Foreskin fibroblast (primary cell): ENCODE measurements at places on chromosomes 5 and 9.

DNA sequence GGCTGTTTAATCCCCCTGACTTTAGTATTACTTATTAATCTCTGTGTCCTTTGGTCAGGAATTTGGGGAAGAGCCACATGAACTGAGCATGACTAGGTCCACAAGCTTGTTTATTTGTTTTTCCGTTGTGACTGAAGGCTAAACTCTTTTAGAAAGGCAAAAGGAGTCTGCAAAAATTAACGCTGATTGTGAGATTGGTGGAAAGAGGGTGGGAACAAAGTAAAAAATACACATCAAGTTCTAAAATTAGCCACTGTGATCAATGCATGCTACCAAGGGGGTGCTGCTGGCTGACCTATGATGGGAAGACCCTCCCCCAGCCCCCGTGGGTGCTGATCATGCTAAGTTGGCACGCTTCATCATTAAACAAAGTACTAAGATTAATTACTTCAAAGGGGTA, 356.8 kb downstream of the ADGRV1 start:
- DNase-seq: no peak

DNA sequence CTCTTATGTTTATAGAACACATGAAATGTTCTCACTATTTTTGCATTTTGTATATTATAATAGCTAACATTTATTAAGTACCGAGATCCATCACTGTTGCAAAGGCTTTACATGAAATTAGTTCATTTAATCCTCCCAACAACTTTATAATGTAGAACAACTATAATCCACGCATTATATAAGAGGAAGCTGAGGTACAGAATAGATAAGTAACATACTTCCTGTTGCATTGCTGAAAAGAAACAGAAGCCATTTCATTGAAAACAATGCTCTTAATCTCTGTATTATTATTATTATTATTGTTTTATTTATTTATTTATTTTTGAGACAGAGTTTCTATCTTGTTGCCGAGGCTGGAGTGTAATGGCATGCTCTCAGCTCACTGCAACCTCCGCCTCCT, 7.9 kb upstream of the INSYN2B start:
- no peak for DNase-seq

DNA sequence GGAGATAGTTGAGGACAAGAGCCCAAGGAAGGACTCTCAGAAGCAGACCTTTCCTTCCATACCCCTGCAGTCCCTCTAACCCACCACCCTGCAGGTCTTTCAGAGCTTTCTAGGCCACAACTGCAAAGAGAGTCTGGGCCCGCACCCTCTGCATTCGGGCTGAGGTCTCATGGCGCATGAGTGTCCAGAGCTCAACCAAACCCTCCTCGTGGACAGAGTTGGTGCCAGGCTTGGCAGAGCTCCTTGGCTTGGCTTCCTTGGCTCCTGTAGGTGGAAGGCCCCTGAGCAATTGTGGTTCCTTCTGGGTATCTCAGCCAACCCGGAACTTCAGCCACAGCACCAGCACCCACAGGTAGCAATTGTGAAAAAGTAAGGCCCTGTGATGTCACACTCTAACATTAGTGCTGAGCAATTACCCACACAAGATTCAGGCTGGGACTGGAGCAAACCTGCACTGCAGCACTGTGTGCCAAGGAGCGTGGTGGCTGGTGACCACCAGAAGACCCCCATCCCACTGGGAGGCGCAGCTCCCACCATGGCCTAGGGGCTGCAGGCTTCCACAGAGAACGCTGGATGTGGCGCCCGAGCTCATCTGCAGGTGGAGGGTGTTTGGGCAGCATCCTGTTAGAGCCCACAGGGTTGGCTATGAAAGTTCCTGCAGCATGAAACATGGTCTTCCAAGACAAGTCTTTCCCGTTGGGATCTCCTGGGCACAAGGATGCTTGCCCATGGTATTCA, 38.8 kb downstream of the FOXI1 start:
- no peak for DNase-seq

GRCh38 chr5:98163796-98164493, 609.5 kb upstream of the RGMB start:
- no peak for DNase-seq

DNA sequence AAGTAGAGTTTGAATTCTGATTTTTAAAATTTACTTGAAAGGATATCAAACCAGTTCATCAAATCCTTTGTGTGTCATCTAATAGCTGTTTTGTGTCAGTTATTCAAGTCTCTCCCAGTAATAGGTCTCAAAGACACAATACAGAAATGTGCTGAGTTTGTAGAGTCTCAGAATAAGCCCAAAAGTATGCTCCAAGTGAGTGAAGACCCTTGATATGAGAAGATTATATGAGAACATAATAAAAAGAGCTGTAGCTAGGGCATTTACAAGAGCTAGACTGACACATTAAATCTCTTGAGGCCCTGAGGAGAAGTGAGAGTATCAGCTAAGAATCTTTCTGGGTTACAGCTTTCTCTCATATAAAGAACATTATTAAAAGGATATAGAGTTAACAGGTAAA, 721.0 kb upstream of the ARRDC3 start:
- no peak for DNase-seq

GRCh38 chr5:109584986-109585599, 104.6 kb upstream of the MAN2A1 start:
- no peak for DNase-seq

GRCh38 chr9:105295986-105296385, 51.5 kb downstream of the SLC44A1 start:
- no peak for DNase-seq

- no peak for DNase-seq
Measured at GRCh38 chr9:76037587-76038225, 147.2 kb downstream of the PCSK5 start.

DNA sequence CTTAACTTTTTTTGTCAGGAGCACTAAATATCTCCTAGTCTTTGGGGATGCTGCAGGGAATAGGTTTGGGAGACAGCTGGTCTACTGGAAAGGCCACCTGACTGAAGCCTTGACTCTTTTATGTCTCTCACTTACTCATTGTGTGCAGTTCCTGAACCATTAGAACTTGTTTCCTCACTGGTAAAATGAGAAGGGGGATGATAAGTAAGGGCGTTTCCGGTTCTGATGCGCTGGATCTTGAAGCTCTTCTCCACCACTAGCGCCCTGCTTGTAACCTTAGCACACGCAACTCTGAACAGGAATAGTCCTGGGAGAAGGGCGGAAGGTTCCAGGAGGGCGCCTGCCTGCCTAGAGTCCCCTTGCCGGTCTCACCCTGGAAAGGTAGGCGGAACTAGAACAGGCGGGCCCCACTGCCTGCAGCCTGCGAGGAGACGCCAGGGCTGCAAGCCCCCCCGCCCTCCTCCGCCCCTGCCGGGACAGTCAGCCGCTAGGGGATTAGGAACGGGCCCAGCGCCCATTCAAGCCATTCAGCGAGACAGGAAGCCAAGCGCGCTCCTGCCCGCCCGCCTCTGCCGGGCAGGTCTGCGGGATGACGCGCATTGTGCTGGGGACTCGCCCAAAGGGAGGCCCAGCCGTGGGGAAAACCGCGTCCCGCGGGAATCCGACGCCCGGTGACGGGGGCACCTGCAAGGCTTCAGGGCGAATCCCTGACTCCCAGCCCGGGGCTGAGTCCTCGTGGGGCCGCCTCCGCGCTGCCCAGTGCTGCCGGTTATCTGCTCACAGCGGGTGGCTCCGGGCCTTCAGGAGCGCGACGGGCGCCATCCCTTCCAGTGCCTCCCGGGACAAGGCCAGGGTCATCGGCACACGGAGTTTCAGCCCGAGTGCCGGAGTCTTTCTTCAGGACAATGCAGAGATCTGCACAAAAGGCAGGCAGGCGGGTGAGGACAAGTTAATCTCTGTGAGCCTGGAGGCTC, 44.0 kb upstream of the XPA start:
- DNase-seq: peak; percentile 68

DNA sequence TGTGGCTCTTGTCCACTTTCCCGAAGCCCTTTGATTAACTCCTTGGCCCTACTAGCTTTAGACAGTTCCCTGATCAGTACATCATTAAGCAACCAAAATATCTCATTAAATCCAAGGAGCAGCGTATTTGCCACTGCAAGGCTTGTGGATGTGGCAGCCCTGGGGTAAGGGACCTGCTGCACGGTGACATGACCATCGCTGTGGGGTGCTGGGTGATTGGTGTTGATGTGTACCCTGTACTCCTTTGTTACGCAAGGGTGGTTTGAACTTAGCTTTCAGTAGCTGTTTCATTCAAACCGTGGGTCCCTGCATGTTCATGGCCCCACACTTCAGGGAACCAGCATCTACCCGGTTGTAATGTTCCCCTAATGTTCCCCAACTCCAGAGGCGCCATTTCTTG, 41.0 kb downstream of the OTULIN start:
- no peak for DNase-seq

DNA sequence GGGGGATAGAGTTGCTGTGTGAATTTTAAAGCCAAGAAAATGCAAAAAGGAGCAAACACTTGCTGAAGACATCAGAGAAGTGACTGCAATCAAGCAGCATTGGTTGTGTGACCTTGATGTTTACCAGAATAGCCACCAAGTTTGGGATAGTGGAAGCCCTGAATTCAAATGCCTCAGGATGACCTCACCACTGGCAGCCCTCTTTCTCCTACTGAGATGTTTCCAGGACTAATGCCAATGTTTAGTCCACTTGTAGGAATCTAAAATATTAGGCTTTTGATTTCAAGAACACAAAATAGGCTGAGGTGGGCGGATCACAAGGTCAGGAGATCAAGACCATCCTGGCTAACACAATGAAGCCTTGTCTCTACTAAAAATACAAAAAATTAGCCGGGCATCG, 112.2 kb upstream of the NUDT12 start:
- DNase-seq: no peak

GRCh38 chr5:160268121-160268520, 38.8 kb downstream of the FABP6 start:
- DNase-seq: no peak

GRCh38 chr5:5751987-5752386, 329.5 kb downstream of the ICE1 start:
- no peak for DNase-seq

DNA sequence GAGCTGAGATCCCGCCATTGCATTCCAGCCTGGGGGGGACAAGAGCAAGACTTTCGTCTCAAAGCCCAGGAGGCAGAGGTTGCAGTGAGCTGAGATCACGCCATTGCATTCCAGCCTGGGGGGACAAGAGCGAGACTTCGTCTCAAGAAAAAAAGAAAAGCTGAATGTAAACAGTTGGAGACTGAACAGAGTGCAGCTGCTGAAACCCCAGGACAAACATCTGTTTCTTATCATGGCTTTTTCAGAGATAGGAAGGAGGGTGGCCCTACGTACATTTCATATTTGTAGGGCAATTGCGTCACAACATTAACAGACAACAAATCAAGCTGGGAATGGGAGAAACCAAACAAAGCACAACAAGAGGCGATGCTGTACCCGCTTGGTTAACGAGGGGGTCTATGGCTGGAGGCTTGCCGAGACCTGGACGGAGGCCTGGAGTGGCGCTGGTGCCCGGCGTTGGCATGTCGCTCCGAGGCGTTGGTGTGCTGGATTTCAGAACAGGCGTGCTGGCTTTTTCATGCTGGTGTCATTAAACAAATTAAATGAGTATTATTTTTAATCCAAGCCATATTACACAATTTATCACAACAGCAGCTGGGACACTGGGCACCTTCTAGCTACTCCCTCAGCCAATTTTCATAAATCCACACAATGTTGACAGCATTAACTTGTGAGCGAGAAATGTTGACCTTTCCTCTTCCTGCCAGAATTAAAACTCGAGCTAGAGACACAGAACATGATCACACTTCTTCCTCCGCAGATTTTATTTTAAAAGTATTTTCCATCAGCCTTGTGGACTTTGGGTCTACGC, 76.1 kb downstream of the TLE1 start:
- peak; percentile 92 for DNase-seq

DNA sequence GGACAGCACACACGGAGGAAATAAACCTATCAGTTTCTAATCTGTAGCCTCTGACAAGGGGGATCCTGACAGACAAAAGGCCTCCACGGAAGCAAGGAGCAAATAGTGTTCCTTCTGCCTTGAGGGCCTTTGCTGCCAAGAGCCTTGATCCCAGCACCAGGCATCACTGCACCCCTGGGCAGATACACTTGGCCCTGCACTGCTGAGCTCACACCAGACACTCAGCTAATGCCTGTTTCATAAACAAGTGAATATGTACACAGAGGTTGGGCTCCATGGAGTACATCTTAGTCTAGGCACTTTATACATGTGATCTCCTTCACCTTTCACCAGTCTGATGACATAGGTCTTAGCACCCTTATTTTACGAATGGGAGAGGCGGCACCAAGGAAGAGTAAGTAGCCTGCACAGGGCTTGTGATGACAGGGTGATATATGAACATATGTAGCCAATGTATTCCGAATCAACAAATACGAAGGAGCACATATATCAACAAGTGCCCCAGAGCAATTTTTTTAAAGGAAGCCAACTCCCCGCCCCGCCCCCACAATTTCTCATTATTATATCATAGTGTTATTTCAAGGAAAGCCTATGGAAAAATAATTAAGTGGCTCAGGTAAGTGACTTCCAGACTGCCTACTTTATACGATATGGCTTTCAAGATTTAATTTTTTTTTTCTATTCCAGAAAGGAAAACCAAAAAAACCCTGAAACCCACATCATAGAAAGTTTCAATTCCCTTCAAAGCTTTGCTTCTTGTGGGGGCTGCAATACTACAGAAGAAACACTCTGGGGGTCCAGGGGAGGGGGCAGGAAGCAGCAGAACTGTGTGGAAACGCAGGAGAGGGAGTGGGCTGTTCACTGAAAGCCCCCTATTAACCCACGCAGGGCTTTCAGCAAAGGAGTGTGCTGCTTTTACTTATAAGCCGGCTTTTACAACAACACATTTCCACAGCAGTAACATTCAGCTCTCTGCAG, 32.0 kb downstream of the CDC14B start:
- no peak for DNase-seq

DNA sequence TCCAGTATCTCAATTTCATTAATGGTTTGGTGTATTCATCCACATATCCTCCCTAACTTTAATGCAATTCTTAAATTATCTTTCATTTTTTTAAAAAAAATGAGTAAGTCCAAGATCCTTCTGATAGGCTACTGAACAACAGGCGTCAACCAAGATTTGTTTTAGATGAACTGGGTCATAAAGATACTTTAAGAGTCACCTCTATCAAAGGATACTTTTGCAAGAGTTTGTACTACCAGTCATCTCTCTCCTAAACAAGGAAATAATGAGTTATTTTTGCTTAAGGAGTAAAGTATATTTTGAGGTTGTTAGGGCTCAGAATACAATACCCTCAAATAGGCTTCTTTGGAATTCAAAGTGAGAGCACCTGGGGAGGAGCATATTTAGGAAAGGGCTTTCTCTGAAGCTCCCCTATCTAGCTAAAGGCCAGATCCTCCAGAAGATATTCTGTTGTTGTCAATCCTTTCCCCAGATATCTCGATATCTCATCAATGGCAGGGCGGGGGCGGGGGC, 25.8 kb downstream of the HAVCR1 start:
- no peak for DNase-seq

GRCh38 chr5:10580531-10581423, 16.9 kb downstream of the ANKRD33B start:
- no peak for DNase-seq

GRCh38 chr5:33840927-33841547, 50.8 kb downstream of the ADAMTS12 start:
- DNase-seq: no peak

DNA sequence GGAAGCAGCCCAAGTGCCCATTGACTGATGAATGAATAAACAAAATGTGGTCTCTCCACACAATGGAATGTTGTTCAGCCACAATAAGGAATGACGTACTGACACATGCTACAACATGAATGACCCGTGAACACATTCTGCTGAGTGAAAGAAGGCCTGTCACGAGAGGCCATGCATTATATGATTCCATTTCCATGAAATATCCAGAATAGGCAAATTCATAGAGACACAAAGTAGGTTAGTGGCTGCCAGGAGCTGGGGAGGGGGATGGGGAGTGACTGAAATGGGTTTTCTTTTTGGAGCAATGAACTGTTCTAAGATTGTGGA, 41.4 kb downstream of the BICD2 start:
- DNase-seq: peak; percentile 49

GRCh38 chr5:136810261-136810801, 445.0 kb upstream of the TRPC7 start:
- DNase-seq: peak; percentile 89
